ENCODE measurements at places on chromosomes 5 and 9.

GRCh38 chr5:161332343-161332742, 214.2 kb downstream of the GABRB2 start:
- no peak for DNase-seq

GRCh38 chr9:124334568-124335319, 77.0 kb downstream of the NEK6 start:
- no peak for DNase-seq

- DNase-seq: no peak
These were observed 218.5 kb upstream of the SLC30A5 start for GRCh38 chr5:68875351-68875750.

GRCh38 chr5:177605667-177606066, 5.7 kb downstream of the B4GALT7 start:
- DNase-seq: no peak

- no peak for DNase-seq
These were observed 34.2 kb upstream of the MIER3 start for GRCh38 chr5:56985936-56986625.

Data from NCI-H524 (cell line).